Adipocyte (in vitro differentiated cells): ENCODE measurements at places on chromosomes 3 and 15.
A peak's percentile ranks its signal among the peaks of the same experiment; 100 is the strongest.

DNA sequence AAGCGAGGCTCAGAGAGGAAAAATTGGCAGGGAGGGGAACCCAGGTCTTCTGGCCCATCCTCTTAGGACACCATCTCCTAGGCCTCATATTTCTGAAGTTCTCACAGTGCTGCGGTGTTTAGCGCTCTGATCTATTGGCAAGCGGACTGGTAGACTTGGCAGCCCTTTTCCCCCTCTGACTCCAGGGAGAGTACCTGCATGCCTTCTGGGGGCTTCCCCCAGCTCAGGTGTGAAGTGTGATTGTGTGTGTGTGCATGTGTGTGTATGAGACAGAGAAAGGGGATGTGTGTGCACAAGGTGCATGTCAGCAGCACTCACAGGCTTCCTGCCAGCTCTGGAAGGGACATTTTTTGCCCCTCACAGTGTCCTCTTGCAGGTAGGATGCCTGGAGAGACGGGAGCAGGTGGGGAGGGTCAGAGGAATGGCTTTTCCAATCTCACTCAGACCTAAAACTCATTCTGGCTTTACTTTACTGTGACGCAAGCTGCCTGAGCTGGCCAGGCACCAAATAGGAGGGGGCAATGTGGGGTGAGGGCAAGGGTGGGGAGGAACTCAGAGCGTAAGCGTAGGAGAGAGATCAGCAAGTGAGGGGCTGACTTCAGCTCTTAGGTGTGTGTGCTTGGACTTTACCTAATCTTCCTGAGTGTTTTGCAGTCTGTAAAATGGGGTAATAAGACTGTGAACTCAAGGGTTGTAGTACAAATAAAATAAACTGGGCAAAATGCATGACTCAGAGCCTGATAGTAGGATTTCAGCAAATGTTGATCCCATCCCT, 4.0 kb upstream of the IL17RE start:
- DNase-seq: no peak

DNA sequence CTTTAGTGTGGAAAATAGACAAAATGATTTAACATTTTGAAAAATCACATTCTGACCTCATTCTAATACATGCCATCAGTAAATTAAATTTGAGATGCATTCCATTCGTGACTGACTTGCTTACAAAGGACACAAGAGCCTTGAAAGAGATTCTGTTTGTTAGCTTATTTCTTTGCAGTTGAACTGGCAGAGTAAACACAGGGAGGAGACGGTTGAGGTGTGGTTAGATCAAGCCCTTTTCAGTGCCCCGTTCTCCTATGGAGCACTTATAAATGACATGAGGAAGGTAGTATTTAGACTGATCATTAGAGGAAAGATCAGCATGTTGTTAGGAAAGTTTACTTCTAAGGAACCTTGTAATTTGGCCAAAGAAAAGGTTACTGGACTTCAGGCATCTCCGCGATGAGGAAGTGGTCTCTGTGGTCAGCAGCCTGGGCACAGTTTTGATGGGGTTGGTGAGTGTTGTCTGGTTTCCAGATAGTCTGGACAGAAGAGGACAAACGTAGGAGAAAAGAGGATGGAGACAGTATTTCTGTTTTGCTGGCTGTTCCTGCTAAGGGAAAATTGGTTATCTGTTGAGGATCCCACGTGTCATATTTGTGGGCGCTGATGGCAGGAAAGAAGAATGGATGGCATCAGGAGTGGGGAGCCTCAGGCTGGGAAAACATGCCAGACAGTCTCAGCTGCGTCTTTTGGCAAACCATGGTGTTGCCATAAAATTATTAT, 328.9 kb upstream of the TBL1XR1 start:
- peak; percentile 73 for DNase-seq

GRCh38 chr15:60399931-60400330, 2.1 kb upstream of the ANXA2 start:
- peak; percentile 68 for DNase-seq

DNA sequence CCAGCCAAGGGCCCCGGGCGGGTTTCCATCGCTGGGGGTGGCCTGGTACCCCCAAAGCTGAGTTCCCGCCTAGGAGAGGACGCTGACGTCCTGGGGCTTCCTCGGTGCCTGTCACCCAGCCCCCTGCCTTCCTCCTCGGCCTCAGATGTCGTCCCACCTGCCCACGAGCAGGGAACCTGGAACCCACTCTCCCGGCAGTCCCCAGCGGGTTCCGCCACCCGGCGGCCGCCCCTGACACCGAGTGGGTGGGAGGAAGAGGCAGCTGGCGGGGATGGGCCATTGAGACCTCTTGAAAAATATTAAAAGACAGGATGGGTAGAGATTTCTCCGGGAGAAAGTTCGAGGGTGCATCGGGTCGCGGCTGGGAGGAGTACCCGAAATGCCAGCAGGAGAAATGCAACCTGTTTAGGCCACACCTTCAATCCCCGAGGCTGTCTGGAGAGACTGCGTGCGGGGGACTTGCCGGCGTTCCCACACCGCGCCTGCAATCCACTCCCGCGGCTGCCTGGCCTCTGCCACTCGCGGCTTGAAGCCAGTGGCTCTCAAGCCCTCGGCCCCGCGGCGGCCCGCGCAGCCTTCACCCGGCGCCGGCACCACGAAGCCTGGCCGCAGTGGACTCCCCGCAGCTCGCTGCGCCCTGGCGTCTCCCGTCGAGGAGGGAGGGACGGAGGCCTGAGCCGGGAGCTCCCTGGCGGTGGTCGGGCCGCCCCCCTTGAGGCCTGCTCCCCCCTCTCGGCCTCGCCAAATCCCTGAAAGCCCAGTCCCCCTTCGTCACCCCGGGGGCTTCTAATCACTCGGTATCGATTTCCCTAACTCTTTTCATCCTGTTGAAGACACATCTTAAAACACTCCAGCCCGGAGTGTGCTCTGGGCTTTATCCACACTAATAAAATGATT, 8.6 kb upstream of the NR2F2 start:
- DNase-seq: no peak

DNA sequence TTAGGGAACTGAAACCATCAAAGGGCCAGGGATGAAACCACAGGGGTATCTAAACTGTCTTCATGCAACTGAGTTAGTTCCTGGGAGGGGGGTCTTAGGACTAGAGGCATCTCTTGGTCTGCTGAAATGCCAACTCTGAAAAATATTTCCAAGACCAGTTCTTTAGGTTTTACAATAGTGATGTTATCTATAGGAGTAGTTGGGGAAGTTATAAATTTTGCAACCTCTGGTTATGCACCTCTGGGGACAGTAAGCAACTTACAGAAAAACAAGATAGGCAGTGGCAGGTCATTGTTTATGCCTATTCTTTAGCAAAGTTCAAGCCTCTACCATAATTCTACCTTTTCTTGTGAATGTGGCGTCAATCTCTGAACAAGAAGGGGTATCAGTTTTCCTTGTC, 60.5 kb upstream of the MINAR1 start:
- no peak for DNase-seq

DNA sequence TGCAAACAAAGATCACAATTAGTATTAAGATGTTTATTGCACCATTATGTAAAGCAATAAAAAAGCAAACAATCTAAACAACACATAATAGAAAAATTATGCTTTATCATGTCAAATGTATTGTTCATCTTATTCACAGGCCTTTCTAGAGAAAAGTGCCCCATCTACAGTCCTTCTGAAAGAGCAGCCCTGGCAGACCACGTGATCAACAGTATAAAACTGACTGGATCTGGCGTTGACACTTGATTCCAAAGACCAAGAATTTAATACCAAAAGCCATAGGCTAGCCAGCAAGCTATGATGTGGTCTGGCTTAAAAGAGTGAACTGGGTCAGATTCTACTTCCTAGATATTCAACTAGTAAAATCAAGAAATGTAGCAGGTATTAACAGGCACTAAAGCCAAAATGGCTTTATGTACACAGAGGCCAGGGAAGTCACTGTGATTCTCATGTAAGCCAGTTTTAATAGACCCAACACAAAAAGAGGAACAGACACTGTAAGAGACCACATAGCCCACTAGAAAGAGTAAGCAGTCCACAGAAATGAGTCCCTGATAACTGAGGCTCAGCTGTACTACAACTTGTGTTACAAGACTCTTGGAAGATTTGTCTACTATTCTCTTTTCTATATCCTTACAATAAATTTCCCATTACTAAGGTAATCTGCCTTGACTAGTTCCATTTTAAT, 32.5 kb downstream of the DMXL2 start:
- DNase-seq: no peak

DNA sequence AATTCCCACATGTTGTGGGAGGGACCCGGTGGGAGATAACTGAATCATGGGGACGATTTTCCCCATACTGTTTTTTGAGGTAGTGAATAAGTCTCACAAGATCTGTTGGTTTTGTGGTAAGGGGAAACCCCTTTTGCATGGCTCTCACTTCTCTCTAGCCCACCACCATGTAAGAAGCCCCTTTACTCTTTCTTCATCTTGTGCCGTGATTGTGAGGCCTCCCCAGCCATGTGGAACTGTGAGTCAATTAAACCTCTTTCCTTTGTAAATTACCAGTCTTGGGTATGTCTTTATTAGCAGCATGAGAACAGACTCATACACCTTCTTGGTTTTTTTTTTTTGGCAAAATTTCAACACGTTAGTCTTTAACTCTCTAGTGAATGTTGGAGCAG, 18.1 kb downstream of the ARL8B start:
- DNase-seq: no peak

DNA sequence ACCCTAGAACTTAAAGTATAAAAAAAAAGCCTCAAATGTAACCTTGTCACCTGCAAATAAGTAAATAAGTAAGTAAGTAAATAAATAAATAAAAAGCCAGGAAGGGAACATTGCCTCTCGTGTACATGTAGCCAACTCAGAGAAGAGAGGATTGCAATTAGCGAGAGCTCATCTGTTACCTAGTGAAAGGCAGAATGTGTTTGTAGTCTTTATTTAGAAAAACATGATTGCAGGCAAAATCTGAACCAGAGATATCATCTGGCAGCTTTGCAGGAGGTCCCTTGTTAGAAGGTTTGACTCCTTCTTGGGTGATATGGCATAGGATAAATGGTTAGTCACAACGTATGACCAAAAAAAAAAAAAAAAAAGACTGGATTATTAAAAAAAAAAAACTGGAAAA, 71.6 kb upstream of the SYN2 start:
- no peak for DNase-seq

DNA sequence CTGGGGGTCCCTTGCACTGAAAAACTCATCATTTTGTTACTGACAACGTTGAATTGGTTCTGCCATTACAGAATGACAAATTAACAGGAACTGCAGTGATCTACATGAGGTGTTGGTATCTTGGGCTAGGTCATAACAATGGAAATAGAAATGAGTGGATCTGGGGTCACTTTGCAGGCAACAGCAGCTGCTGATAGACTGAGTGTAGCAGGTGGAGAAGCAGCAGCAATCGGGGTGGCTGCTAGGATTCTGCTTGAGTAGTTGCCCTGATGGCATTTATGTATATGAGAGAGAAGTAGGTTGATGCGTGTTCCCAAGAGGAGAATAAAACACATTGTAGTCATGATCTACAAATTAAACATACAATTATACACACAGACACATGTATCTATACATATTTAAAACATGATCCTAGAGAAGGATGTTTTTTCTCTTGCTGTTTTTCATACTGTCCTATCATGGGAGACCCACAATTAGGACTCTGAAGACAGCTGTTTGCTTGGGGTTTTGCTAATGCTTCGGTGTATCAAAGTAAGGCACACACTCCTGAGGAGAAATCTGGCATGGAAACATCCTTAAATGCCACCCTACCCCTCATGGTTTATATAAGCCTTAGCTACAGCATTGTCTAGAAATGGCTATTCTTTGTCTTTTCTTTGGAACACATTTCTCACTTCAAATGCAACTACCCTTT, 15.8 kb upstream of the THBS1 start:
- no peak for DNase-seq

GRCh38 chr15:48680841-48681240, 35.3 kb upstream of the FBN1 start:
- peak; percentile 81 for DNase-seq

GRCh38 chr3:156473341-156473740, 81.6 kb downstream of the SSR3 start:
- DNase-seq: no peak
